Stimulated activated CD8-positive, alpha-beta memory T cell treated with anti-CD3 and anti-CD28 coated beads, Interleukin-4, amount 100 ng/mL, for 48 hours (primary cell): ENCODE measurements at places on chromosomes 7 and 10.
A peak's percentile ranks its signal among the peaks of the same experiment; 100 is the strongest.

GRCh38 chr10:98302741-98303365 lies 34.9 kb upstream of the LOXL4 start:
- no peak for DNase-seq

DNA sequence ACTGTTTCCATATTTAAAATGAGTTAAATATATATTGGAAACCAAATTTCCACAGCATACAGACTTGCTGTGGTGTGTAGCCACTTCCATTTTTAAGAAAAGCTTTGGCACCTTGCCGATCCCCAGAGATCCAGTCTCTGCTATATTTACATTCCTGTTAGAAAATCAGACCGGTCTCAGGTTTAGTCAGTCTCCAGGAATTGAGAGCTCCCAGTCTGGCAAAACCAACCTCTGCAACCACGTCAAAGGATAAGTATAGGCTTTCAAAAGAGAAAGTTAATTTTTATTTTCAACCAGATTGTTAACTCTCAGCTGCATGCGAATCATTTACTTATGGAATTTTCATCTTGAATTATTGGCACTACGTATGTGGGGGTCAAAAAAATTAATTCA lies 28.2 kb downstream of the PUS7 start:
- no peak for DNase-seq

- no peak for DNase-seq
Observed at GRCh38 chr7:77819021-77819420, 20.4 kb downstream of the PHTF2 start.

GRCh38 chr7:129781928-129782817 lies 170.6 kb downstream of the UBE2H start:
- DNase-seq: peak; percentile 37

DNA sequence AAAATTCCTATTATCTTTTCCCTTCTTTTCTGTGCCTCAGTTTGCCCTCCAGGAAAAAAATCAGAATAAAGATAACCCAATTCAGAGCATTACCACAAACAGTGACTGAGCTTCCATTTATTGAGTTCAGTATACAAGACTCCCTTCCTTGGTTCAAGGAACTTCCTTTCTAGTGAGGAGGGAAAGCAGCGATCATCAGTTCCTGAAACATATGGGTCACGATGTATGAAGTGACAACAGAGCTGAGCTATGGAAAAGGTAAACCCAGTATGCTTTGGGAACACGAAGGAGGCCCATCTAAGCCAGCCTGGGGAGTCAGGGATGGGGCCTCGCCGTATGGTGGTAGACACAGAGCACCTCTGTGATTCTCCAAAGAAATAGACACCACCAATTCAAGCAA lies 15.8 kb downstream of the C10orf71 start:
- DNase-seq: no peak

GRCh38 chr7:13115855-13116254 lies 428.4 kb downstream of the ARL4A start:
- DNase-seq: no peak

DNA sequence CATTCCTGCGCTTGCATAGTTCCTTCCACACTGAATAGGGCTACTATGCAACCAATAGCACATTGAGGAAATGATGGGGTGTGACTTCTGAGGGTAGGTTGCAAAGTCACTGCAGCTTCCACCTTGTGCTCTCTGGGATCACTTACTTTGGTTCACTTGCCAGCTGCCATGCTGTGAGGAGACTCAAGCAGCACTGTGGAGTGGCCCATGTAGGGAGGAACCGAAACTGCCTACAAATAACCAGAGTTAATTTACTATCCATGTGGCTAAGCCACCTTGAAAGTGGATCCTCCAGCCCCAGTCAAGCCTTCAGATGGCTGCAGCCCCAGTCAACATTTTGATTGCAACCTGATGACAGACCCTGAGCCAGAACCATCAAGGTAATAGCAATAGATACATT lies 64.3 kb downstream of the FAM204A start:
- DNase-seq: no peak

DNA sequence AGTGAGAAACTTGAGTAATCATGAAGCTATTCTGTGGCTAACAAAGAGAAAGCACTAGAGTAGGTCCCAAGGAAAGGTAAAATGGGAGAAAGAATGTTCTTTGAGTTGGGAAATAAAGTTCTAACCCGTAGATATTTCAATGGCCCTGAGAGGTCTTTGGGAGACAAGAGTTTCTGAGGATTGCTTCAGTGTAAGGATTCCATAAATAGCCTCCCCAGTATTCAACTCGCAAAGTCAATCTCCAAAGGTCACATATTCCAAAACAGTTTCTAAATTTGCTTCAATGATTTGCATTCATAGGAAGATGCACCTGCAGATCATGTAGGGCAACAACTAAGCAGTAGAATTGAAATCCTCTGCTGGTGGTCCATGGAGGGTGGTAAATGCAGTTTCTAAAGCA lies 238.5 kb downstream of the TMEM178B start:
- DNase-seq: no peak

- no peak for DNase-seq
Observed at GRCh38 chr7:87475359-87476178, at the start of gene ABCB4. TSS of gene ABCB4 (minus strand) at chr7:87475680. CDS start at chr7:87475465, 215 bp downstream.

GRCh38 chr7:139127648-139128047 lies 18.1 kb upstream of the ZC3HAV1 start:
- no peak for DNase-seq

DNA sequence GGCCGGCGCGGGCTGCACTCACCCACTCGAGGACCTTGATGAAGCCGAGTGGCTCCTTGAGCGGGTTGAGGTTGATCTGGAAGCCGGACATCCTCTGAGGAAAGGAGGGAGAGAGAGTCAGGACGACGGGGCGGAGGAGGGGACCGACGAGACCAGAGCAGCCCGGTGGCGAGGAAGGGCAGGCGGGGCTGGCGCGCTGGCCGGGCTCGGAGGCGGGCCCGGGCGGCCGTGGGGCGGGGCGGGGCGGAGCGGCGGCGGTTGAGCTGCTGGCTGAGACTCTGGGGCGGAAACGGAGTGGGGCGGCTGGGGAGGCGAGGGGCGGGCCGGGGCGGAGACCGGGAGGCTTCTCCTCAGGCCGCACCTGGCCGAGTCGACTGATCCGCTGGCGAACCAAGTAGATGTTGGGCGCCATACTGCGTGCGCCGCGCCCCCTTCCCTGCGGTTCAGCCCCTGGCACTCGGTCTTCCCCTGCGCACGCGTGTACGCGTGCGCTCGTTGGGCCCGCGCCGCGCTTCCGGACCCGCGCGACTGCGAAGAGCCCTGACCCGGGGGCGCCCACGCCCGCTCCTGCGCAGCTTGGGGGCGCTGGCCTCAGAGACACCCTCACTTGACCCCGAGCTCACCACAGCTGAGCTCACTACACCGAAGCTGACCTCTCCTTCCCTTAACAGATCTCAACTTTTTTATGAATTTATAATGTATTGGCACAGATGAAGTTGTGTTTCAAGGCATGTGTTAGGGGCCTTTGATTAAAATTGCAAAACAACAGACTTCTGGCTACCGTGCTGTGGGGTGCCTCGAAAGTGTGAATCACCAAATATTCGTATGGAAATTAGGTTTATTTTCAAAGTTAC lies at the start of gene SYPL1:
Gene SYPL1, minus strand, starts transcription at position 195 of the 854 bp plus-strand sequence. Its CDS starts 104 bp downstream, at position 91.
- DNase-seq: peak; percentile 93

GRCh38 chr10:84204122-84204521 lies 9.8 kb downstream of the CDHR1 start:
- DNase-seq: no peak

GRCh38 chr7:96319439-96319838 lies 2.5 kb downstream of the SLC25A13 start:
- no peak for DNase-seq

DNA sequence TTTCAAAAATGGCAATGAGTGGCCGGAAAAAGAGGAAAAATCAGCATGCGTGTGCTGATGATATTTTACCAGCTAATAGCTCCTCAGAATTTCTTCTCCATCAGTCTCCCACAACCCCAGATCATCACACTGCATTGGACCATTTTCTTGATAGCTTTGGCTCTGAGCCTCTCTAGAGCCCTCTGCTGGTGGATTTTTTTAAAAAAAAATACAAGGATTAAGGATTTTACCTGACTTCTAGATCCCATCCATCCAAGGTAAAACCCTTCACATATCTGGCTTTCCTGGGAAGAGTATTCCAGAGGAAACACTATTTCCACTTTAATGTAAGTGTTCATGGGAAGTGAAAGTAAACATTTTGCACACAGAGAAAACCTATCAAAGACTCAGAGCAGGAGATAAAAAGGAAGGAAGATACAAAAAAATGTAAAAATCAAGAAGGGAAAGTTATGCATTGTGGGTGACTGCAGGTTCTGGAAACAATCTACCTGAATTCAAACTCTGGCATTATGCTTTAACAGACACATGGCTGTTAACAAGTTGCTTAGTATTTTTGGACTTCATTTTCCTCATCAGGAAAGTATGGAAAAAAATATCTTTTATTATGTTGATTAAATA lies 380.9 kb downstream of the LRRTM3 start:
- DNase-seq: no peak

DNA sequence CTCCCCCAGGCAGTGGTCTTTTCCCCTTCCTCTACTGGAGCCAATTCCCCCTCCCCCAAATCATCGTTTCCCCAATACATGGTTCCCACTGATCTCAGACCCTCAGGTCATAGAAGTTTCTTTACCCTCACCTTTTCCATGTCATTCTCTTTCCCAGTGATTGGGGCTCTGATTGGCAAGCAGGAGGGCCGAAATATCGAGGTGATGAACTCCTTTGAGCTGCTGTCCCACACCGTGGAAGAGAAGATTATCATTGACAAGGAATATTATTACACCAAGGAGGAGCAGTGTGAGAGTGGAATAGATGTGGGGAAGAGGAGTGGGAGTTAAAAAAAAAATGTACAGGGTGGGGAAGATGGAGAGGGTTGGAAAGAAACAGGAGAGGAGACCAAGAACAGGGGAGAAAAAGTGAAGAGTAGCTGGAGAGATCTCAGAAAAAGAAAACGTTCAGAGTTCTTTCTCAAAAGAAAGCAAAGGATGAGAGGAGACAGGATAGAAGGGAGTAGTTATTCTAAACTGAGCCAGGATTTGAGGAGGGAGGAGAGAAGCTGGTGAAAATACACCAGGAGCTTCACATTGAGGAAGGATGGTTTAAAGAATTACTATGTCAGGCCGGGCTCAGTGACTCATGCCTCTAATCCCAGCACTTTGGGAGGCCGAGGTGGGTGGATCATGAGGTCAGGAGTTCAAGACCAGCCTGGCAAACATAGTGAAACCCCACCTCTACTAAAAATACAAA lies 858 bp downstream of the COPS6 start:
- DNase-seq: no peak

DNA sequence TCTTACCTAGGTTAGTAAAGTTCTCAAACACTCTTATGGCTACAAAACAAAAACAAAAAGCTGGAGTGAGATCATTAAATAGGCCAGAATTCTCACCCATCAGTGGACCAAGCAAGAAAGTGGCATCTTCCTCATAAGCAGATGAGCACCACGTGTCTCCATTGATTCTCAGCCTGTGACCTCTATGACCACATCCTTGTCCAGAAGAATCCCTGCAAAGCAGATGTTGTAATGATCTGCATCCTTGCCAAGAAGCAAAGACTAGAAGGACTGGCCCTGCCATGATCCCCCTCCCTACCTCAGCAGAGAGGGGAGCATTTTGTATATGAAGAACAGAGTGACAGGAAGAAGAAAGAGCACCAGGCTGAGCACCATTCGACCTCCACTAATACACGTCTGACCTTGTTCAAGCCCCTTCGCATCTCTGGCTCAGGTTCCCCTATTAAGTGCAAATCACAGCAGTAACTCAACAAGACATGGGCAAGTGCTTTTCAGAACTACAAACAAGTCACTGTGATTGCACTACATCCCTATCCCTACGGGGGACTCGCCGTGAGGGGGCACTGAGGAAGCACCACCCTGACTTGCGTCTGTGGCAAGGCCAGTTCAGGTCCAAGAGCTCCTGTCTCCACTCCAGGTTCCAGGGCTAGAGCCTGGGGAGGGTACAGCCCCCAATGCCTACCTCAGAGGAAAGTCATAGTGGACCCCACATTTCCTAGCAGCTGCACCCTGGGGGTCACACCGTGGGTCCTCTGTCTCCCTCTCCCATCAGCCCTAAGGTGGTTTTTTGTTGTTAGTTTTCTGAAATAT lies 22.2 kb upstream of the RASSF4 start:
- DNase-seq: peak; percentile 17

DNA sequence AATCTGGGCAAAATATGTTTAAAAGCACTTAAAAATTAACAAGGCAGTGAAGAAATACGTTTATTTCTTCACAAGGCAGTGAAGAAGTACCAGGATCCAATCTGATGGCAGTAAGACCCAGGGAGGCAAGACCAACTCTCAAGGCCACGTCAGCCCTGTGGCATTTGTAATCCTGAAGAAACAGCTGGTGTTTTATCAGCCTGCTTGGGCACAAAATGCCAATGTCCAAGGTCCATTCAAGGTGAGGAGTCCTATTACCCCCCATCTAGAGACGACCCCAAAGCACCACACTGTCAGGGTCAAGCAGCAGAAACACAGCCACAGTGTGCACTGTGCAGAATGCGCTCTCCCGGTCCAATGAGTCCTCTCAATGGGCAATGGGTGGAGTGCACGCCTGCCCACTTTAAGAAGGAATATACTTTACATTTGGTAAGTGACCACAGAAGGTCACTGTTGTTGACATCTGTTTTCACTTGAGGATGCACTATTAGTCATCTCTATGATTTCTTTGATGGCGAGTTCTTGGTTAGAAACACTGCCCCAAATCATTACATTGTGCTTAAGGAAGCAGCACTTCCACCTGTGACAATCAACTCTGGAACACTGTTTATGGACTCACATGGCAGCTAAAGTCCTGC lies 12.8 kb downstream of the CPXM2 start:
- DNase-seq: no peak

- DNase-seq: no peak
Observed at GRCh38 chr10:113576852-113577251, 24.0 kb downstream of the HABP2 start.

GRCh38 chr7:67913604-67914003 lies 917.0 kb downstream of the TYW1 start:
- DNase-seq: no peak

DNA sequence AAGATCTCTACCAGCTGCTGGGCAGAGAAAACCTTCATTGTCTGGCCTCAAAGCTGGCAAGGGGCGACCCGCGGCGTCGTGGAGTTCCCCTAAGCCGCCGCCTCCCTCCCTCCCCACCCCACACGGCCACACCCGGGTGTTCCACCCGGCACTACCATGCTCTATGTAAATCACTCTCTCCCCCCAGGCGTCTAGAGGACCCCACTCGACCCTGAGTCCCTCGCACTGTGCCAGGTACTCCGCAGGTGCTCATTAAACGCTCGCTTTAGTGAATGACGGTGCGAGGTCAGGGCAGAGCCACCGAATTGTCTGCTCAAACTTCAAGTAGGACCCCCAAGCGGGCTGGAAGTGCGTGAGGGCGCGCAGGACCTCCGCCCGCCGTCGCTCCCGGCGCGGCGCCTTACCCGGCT lies 628 bp downstream of the PARP12 start:
- peak; percentile 49 for DNase-seq

- no peak for DNase-seq
Observed at GRCh38 chr7:18200855-18201254, 173.2 kb upstream of the PRPS1L1 start.

- DNase-seq: no peak
Observed at GRCh38 chr7:66100408-66101050, 14.1 kb upstream of the CRCP start.

DNA sequence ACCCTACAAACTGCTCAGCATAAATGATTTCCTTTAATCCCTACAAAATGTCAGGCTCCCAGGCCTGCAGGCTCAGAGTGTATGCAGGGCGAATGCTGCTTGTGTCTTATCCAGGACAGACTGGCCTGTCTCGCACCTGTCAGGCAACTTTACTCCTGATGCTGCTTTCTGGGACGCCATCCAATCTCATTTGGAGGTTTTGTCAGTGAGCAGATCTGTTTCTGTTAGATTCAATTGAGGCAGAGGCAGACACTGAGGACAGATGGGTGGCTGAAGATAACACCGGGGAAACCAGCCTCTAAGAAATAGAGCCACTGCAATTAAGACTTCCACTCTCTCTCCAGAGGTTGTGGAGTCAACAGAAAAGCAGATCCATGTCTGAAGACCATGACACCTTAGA lies 115.6 kb downstream of the DPP6 start:
- no peak for DNase-seq
